ENCODE measurements at places on chromosomes 7 and 10.

DNA sequence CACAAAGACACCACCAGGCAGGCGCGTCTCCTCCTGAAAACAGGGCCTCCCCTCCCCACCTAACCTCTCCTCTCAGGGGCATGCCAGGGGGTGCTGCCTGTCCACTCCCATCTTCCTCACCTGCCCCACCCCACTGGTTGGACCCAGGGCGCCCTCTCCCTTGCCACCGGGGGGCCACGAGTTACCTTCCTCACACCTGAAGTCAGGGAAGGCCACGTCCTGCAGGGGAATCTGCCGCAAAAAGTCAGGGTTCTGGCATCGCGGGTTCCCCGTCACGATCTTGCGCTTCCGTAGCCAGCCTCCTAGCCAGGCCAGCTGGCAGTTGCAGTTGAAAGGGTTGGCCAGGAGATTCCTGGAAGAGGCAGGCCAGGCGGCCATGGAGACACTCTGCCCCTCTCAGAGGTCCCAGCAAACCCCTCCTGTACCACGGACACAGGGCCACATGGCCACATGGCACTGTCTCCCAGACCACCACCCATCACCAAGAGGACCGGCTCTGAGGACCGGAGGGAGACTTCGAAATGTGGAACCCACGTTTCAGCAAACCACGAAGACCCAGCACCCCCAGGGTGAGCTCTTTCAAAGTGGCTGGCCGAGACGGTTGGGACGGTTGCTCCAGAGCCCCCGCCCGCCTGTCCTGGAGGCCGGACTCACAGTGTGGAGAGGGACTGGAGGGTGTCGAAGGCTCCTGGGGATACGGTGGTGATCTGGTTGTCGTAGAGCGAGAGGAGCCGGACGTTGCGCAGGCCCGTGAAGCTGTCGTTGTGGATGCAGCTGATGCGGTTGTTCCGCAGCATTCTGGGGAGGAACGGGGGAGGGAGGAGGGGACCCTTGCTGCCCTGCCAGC lies 142.8 kb downstream of the SLIT1 start:
- no peak for DNase-seq

DNA sequence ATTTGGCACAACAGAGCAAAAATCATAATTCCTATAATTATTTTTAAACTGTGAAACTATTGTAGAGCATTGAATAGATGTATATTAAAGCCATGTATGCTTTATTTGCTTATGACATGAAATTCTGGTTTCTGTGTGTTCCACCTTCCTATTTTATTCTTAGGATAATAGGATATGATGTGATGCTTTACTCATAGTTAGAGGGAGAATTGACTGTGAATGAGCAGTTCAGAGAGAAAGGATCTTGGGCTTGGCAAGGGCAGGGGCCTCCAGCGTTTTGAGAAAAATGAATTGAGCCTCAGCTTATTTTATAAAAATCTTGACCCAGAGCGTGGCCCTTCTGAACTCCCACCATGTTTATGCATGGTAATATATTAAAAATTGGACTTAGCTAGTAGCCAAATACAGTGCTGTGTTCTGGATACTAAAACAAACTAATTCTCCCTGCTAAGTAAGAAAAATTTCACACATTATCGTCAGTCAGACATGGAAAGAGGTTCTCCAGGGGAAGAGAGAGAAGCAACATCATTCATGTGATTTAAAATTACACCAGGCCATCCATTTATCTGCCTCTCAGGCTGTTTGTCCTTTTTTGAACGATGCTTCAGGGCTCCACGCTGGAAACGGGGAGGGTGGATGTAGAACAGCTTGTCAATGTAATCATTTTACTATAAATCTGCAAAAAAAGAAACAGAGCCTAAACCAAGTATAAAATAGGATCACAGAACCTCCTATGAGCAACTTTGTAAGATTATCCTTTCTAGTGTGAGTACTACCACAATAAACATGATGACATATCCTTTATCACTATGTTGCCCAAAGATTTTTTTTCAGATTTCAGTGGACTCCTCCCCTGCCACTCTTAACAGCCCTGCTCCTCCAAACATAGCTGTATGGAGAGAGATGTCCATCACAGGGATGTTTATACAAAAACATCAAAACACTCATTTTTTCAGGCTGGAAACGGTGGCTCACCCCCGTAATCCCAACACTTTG lies 258.1 kb upstream of the C7orf33 start:
- DNase-seq: no peak

GRCh38 chr7:73829505-73829904 lies 1.3 kb upstream of the CLDN4 start:
- no peak for DNase-seq

DNA sequence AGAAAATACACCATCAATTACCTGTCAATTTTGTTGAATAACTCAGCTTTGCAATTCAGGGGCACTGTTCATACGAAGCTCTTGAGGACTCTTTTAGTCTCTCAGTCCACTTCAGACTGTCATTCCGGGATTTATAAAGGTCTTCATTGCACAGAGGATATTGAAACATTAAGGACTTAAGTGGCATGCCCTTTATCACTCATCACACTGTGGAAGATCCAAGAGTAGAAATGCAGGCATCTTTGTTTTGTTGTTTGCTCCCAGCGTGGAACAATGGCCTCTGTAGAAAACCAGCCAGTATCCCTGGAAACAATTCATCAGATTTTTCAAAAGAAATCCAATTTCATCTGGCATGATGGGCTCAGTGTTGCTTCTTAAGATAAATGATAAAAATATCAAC lies 66.3 kb upstream of the LRGUK start:
- DNase-seq: no peak

DNA sequence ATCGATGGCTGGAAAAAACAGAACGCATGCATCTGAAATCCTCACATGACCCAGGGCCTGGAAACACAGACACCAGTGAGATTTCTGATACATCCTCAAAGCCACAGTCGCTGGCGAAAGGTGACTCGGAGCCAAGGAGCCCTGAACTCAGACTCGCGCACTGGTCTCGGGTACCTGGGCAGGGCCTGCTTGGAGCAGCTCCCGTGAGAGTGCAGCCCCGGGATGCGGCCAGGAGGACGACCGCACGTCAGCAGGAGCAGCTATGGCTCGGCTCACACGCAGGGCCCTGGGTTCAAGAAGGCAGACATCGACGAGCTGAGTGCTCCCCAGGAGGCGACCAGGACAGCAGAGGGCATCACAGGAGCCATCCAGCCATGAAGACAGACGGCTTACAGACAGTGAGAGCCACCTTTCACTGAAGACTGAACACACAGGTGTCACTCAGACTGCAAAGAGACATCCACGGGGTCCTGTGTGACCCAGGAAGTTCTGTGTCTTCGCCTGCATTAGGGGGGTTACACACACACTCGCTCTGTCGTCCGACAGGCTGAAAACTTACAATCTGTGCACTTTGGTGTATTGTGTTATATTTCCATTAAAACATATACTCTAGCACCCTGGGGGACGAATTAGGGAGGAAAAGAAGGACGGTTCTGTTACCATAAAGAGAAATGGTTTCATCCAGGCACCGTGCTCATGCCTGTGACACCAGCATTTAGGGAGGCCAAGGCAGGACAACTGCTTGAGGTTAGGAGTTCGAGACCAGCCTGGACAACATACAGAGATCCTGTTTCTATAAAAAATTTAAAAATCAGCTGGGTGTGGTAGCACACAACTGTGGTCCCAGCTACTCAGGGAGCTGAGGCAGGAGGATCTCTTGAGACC lies 227.7 kb downstream of the MAD1L1 start:
- DNase-seq: no peak

DNA sequence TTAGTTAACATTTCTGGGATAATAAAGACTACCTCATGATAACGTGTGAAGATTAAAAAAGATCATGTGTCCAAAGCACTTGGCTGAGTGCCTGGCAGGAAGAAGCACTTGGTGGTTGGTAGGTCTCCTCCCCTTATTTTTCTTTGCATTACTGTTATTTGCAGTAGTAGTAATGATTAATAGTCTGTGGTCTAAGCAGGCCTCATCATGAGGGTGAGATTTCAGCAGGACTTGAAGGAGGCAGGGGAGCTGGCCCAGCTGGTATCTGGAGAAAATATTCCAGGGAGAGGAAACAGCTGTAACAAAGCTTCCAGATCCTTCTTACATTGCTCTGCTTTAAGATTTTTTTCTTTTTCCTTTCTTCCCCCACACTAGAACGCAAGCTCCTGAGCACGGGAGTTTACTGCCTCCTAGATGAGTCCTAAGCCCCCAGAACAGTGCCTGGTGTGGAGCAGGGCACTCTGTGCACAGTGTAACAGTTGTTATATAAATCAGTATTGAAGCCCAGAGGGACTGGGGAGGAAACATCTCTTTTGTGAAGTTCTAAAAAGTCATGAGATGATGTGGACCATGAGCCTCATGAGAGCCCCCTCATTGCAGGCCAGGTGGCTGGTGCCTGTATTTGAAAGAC lies 31.1 kb upstream of the RHEB start:
- DNase-seq: no peak

GRCh38 chr10:94213001-94213530 lies 149.7 kb downstream of the NOC3L start:
- DNase-seq: no peak

DNA sequence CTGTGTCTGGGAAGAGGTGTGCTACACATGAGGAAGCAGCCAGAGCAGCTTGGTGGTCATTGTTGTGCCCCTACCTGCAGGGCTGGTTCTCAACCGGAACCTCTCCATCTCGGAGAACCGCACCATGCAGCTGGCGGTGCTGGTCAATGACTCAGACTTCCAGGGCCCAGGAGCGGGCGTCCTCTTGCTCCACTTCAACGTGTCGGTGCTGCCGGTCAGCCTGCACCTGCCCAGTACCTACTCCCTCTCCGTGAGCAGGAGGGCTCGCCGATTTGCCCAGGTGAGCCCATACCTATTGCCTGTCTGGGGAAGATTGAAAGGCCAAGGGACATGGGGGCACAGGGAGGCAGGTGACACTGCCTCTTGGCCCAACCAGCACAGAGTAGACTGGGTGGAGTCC lies 29.3 kb upstream of the CSGALNACT2 start:
- DNase-seq: no peak

DNA sequence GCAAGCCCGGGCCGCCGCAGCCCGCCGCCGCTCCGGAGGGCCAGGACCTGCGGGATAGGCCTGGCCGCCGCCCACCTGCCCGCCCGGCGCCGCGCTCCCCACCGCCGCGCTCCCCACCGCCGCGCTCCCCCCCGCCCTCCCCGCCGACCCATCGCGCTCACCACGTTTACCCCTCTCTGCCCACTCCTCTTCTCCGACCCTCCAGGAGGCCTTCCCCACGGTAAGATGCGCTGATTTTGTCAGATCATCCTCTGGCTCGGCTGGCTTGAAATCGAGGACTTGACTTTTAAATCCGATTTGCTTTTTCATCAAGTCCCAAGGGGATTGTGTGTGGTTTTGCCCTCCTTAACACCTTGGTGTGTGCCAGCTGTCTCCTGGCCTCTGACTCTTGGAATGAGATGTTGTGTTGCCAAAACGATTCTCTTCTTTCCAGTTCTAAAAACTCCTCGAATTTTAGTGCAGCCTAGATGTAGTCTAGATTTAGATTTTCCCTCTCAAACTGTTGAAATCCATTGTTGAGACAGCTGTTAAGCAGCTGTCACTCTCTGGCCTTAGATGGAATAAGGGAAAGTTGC lies 738 bp downstream of the POM121 start:
- no peak for DNase-seq

DNA sequence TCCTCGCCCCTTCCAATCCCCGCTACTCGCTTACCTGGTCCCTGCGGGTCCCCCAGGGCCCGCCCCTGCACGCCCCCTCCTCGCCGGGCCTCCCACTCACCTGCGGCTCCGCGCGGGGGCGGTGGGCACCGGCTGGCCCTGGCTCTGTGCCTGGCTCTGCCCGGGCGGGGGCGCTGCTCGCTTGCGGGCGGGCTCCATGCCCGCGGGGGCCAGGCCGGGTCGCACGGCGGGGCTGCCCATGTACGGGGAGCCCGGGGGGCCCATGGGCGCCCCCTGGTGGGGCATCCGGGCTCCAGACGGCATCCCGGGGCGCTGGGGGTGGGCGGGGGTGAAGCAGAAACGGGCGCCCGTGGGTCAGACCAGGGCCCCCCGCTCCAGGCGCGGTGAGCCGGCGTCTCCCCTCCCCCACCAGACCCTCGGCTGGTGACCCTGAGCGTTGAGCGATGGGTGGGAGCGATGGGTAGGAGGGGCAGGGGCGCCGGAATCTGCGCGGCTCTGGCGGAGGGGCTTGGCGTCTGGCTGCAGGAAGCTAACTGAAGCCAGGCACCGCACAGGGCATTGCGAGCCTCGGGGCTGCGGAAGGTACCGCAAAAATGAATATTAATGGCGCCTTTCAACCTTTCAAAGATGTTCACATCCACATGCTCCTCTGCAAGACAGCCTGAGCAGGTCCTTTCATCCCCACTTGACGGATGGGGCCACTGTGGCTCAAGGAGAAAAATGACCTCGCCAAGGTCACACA lies 3.0 kb downstream of the SMARCD3 start:
- DNase-seq: no peak

GRCh38 chr10:8445353-8445752 lies 390.9 kb downstream of the GATA3 start:
- DNase-seq: no peak

DNA sequence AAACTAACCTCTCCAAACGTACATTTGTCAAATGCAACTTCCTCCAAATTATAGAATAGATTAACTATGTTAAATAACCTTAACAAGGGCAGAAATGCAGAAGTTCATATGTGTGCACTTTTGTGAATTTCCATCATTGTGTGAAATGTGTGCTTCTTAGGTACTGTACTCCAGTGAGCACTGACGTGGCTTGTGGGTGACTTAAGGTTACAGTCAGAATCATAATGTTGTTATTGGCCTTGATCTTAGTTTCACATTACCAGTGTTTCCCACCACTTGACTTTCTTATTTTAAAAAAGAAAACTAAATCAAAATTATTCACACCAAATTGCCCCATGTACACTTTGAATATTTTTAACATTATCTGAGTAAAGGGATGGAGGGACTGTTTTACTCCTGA lies 155.1 kb upstream of the FZD8 start:
- no peak for DNase-seq

DNA sequence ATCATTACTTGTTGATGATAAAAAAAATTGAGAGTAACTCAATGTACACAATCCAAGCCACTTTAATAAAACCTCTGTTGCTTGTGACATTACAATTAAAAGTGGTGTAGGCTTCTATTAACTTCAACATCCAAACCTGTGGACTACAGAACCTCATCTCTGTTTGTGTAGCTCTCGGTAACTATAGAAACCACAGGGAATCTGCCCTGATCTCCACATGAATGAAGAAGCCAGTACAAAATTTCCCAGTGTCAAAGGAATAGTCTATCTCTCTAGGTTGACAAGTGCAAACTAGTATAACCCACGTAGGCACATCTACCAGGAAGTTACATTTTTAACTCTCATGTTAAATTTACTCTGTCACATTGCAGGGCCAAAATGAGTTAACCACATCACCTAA lies 204.3 kb downstream of the CHCHD3 start:
- DNase-seq: no peak

DNA sequence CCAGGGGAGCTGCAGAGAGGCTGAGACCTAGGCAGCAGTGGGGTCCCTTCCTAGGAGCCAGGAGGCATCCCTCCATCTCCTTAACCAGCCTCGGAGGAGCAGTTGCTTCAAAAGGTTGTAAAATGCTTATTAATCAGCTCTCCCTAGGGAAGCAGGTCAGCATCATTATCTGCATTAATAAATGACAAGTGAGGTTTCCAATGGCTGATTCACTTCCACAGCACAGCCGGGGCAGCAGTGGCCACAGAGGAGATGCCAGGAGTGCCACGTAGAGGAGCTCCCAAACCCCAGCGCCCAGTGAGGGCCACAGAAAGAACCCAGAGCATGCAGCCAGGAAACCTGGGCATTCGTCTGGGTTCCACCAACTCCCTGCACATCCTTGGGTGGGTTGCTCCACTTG lies 8.2 kb upstream of the NPFFR1 start:
- no peak for DNase-seq

GRCh38 chr7:38506756-38507155 lies 124.4 kb downstream of the AMPH start:
- no peak for DNase-seq

GRCh38 chr7:87564296-87564963 lies 36.3 kb downstream of the ABCB1 start:
- peak; percentile 19 for DNase-seq
